ENCODE measurements at places on chromosomes 11 and 22.
A peak's percentile ranks its signal among the peaks of the same experiment; 100 is the strongest.

DNA sequence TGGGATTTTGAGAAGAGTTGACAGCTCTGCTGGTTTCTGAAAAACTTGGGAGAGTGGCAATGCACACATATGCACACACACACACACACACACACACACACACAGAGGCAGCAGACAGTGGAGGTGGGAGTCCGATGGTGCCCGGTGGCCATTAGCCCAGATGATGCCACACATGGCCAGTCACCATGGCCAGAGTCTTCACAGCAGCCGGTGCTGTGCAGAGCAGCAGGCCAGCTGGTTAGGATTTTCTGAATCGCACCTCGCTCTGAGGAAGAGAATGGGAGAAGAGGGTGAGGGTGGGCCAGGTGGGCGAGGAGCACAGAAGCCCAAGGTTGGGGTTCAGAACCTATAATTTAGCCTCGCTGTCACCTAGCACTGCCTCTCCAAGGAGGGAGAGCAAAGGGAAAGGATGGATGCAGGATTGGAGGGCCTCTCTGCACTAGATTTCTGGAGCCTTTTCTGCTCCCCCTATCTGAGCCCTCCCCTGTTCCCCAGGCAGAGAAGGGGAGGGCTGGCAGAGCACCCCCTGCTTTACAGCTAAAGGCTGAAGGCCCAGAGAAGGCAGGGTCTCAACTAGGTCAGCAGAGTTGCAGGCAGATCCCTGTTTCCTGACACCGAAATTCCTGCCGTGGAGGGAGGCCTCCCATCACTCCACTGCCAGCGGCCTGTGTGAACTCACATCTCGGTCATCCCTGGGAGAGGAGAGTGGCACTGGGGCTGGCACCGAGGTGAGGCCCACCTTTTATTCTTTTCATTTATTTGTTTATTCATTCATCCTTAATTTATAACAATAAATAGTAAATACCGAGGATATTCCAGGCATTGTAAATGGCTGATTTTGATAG, 25.8 kb upstream of the FXYD6 start:
- no peak for DNase-seq

GRCh38 chr11:2769409-2770095, 69.8 kb upstream of the KCNQ1OT1 start:
- no peak for DNase-seq

GRCh38 chr11:72807792-72808191, 6.4 kb upstream of the ATG16L2 start:
- no peak for DNase-seq

- DNase-seq, result no peak
Measured at GRCh38 chr22:23325183-23325582, 144.9 kb downstream of the BCR start.

DNA sequence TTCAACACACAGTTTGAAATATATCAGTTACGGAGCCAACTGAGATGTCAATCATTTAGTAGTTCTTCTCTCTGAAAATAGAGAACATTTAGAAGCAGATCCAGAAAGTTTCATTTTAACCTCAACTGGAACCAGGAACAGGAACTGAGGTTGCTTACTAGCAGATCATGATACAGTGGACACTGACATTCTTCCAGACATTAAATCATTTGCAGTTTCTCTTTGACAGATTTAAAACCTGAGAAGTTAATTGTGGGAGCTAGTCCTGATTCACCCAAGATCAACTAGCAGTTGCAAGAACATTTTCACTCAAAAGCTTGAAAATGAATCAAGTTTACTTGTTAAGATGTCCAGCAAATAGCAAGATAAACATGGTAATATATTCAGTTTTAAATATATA, 135.4 kb downstream of the SLC17A6 start:
- no peak for DNase-seq

DNA sequence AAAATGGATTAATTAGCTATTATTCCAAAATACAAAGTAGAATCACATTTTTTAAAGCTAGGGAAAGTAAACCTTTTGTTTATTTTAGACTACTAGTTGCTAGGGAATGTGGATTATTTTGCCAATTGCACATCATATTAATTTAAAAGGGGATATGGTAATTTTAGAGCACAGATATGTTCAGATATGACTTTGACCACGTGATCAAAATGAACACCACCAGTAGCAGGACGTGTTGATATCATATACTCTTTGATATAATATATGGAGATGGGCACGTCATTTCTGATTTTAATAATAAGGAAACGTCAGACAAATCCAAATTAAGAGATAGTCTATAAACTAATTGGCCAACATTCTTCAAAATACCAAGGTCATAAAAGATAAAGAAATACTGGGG, 1188.3 kb upstream of the CNTN5 start:
- DNase-seq, result no peak

DNA sequence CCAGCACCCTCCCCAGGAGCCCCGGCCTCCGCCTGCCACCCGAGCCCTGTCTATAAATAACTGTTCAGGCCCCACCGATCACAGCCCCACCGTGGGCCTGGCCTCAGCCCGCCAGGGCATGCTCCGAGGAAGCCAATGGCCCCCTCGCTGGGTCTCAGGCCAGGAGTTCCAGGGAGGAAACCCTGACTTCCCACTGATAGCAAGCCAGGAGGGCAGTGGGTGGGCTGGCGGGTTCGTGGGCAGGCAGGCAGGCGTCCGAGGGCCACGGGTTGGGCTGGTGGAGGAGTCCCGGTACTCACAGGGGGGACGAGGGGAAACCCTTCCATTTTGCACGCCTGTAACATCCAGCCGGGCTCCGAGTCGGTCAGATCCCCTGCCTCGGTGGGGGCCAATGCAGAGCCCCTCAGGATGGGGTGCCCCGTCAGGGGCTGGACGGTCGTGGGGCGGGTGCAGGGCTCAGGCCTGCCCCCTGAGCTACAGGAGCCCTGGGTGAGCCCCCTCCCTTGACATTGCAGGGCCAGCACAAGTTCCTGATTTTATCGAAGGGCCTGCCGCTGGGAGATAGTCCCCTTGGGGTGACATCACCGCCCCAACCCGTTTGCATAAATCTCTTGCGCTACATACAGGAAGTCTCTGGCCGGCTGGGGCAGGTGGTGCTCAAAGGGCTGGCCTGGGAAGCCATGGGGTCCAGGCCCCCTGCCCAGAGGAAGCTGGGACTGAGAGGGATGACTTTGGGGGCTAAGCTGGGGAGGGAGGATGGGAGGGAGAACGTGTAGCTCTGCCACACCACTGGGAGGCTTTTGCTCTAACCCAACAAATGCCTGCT, at the start of gene SPI1:
Gene SPI1, minus strand, starts transcription at position 538 of the 826 bp plus-strand sequence. Its CDS starts 194 bp downstream, at position 344.
- peak; percentile 59 for DNase-seq

DNA sequence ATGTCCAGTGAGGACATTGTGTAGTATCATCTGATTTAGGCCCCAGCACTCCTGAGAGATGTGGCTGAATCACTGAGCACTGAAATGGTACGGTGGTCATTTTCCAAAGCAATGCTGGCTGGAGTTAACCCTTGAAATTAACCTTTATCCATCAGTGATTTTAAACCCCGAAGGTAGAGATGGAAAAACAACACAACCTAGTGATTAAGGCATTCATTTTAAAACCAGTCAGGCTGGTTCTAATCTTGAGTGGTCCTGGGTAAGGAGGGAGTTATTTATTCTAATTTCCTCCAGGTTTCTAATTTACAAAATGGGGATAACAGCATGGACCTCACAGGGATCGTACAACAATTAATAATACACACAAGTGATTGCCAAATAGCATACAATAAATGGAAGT, 6.6 kb upstream of the CSNK2A3 start:
- DNase-seq, result no peak

GRCh38 chr22:37740455-37741311, 43.8 kb downstream of the TRIOBP start:
- peak; percentile 58 for DNase-seq

DNA sequence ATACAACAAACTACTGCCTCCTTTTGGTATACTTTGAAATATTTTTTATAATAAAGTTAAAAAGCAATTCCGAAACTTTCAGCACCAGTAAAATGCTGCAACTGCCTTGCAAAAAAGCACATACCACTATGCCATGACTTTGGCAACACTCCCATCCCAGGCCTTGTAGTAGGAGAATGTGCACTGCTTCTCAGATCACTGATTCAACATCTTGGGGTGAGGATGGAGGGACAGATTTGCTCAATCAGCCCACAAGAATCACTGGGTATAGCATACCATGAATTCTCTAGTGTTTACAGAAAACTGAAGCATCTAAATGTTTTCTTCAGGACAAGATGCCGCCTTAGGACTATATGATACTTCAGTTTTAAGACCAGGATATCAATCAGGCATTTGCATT, 14.9 kb downstream of the EIF4ENIF1 start:
- no peak for DNase-seq

DNA sequence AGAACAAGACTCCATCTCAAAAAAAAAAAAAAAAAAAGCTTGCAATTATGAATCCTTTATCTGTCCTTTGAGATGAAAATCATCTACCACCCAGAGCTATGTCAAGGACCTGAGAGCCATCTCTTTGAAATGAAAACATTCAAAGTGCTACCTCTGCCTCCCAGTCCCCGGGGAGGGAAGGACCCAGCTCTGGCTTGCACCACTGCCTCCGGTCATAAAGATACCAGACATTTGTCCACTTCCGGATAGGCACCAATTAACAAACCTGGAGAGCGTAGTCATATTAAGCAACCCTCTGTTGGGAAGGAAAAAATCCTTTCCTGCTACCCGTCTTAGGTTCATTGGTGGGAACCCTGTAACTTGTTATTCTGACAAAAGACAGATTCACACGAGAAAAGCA, 98.6 kb downstream of the ARHGAP8 start:
- no peak for DNase-seq

All from RPMI8226 (cell line).